Smooth muscle cell of the umbilical artery (primary cell): ENCODE measurements at places on chromosomes 4 and X. TPM values are rescaled to one million over a fixed set of nuclear protein-coding genes. Genes with fewer than 3 reads are reported as not detected.

MAGEA9B gene
- not detected in 2 replicates for total RNA-seq

PDS5A gene
- 49.0 and 75.3 TPM in 2 replicates for total RNA-seq

ALPK1 gene
- total RNA-seq = 14.6 and 19.3 TPM in 2 replicates

CENPVL1 gene
- total RNA-seq = not detected in 2 replicates

PCYT1B gene
- 0.59 and 0.92 TPM in 2 replicates for total RNA-seq

RTL3 gene
- 0.05 TPM in 1 of 2 replicates, not detected in the other for total RNA-seq

PABPC5 gene
- 0.46 and 0.89 TPM in 2 replicates for total RNA-seq

PPBP gene
- total RNA-seq = not detected in 2 replicates

F11 gene
- total RNA-seq = not detected in 2 replicates

PAGE5 gene
- total RNA-seq = not detected in 2 replicates

MSX1 gene
- total RNA-seq = 5.3 and 9.0 TPM in 2 replicates

BMP2K gene
- total RNA-seq = 44.8 and 54.1 TPM in 2 replicates

NXF3 gene
- not detected in 2 replicates for total RNA-seq

AMTN gene
- total RNA-seq = not detected in 2 replicates

CLIC2 gene
- 0.59 TPM in 1 of 2 replicates, not detected in the other for total RNA-seq

TRIM60 gene
- not detected in 2 replicates for total RNA-seq

LRIT3 gene
- total RNA-seq = under 0.01 and 0.05 TPM in 2 replicates
